ENCODE measurements at places on chromosomes 12 and 14.
A peak's percentile ranks its signal among the peaks of the same experiment; 100 is the strongest.

DNA sequence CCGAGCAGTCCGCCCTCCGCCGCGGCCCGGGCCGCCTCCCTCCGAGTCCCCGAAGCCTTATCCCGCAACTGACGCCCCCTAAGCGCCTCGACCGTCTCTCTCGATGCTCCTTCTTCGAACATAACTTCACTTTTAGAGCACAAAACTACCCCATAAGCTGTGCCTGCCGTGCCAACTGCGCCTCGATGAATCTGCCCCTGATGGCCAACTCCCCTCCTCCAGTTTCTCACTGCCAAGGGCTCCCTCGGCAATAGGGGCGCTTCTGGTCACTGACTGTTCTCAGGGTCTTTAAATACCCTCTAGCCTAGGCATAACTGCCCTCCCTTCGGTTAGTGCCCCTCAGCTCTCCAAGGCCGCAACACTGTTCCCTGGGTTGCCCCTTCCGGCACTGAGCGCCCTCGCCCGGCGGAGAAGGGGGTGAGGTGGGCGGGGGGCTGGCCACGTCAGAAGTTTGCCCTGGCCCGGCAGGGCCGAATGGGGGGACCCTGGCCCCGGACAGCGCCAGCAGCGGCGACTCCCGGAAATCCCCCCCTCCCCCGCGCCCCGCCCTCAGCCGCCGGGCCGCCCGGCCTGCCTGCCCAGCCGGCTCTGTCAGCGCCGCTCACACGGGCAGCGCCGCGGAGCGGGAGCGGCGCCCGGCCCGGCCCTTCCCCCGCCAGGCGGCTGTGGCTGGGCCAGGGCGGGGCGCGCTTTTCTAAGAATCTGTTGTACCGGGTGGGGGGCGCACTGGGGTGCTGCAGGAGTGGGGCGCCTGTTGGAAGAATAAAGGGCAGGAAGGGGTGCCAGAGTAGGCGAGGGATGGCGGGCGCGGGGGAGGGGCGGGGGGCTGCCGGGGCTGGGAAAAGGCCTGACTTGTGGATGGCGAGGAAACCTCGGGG is 10.6 kb downstream of the RARG start:
- DNase-seq: peak; percentile 76

DNA sequence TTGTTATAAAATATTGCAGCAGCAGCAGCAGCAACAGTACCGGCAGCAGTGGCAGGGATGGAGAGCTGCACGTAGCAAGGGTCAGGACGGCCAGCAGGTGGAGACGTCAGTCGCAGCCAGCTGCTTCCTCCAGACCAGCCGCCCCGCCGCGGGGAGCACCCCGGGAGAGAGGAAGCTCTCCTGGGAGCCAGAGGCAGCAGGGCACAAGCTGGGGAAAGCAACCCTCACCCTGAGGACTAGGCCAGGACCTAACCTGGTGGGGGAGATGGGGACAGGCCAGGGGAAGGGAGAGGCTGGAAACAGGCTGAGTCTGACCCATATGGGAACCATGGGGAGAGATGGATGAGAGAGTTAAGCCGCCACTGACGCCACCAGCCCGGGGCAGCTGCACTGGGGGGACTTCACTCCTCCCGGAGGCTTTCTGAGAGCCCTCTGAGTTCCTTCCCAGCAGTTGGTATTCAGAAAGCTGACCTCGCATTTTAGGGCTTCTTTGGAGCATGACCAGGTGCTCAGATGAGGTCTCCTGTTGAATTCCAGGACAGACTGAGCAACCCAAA is 56.3 kb downstream of the SPTB start:
- peak; percentile 89 for DNase-seq

DNA sequence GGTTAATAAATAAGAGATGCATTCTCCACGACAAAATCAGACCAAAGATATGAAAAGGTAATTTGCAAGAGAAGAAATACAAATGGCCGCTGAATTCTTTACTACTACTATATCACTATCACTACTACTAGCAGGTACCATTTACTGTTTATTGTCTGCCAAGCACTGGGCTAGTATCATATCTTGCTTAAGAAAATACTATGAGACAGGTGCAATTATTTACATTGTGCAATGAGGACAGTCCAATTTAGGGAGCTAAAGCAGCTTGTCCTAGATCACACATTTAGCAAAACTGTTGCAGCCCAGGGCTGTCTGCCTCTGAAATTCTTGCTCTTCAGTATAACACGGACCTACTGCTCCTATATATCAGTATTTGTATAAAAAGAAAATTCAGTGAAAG is 52.8 kb downstream of the CRADD start:
- DNase-seq: no peak

GRCh38 chr14:100824091-100824551 is 1.8 kb upstream of the MEG3 start:
- peak; percentile 58 for DNase-seq

DNA sequence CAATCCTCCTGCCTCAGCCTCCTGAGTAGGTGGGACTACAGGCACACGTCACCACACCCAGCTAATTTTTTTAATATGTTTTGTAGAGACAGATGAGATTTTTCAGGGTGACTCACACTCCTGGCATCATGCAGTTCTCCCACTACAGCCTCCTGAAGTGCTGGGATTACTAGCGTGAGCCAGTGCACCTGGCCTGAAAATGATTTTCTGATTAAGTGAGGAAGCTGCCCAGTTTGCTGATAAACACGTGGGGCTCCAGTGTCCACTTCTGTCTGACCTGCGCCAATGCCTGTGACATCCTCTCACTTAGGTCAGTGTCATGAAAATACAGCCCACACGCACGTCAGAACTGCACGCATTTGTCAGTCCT is 37.0 kb upstream of the SFSWAP start:
- DNase-seq: no peak

GRCh38 chr14:99592933-99593753 is 10.9 kb downstream of the CCDC85C start:
- DNase-seq: no peak

DNA sequence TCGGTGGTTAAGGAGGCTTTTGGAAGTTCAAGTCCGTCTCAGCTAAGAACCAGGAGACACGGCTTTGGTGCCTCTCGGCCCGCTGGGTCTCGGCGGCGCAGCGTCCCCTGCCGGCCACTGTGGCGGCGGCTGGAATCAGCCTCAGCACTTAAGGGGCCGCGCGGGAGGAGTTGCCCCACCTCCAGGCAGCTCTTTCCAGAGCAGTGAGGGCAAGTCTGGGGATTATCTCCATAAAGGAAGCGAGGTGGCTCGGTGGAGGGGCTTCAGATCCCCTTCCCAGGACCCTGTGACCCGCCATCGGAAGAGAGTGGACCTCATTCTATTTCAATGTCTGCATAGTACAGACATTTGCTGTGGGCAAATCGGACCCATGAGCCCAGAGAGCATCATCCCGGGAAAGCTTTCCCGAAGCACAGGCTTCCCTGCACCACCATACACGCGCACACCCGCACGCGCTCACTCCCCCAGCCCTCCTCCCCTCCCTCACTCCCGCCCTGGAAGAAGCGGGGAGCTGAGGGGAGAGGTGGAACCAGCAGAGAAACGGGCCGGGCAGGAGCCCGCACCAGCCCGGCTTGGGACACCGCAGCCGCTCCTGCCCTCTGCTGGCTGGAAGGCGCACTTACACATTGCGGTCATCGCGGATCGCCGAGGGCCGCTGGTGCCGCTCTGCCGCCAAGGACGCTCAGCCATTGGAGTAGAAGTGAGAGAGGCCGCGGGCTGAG is 15.9 kb downstream of the RNASE2 start:
- peak; percentile 89 for DNase-seq

GRCh38 chr14:74360163-74360562 is 11.9 kb downstream of the VRTN start:
- no peak for DNase-seq

DNA sequence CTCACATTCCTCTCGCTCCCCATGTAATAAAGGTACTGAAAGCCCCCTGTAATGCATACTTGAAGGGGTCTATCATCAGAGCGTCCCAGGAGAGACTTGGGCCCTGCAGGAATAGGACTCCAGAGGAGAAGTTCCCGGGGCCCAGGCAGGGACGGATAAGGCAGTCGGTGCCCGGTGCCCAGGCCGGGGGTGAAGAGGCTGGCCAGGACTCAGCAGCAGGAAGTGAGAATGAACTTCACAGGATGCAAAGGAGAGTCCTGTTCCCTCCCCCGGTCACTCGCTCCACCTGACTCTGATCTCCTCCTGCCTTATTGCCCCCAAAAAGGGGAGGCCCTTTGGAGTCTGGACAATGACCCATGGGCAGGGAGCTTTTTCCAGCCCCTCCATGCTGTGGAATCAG is 40.2 kb downstream of the LRRC74A start:
- DNase-seq: no peak
